Fibroblast of upper back skin (primary cell): ENCODE measurements at places on chromosomes 1 and 21.

- DNase-seq: no peak
These were observed 149.2 kb downstream of the BEND5 start for GRCh38 chr1:48627486-48627885.

DNA sequence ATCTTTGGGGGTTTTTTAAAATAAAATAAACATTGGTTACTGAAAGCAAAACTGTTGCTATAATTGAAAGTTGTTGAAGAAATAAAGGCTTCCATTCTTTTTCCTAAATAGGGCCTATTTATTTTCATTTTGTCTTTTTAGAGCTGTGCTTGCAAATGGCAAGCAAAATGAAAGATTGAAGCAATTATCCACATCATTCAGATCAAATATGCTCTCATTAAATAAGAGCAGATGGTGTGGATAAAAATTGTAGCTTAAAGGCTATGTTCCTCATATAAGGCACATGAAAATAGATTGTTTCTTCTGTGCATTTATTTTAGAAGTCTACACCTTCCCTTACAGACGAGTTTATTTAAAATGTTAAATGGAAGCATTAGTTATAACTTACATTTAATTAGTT is 1317.7 kb downstream of the MRPL39 start:
- no peak for DNase-seq

DNA sequence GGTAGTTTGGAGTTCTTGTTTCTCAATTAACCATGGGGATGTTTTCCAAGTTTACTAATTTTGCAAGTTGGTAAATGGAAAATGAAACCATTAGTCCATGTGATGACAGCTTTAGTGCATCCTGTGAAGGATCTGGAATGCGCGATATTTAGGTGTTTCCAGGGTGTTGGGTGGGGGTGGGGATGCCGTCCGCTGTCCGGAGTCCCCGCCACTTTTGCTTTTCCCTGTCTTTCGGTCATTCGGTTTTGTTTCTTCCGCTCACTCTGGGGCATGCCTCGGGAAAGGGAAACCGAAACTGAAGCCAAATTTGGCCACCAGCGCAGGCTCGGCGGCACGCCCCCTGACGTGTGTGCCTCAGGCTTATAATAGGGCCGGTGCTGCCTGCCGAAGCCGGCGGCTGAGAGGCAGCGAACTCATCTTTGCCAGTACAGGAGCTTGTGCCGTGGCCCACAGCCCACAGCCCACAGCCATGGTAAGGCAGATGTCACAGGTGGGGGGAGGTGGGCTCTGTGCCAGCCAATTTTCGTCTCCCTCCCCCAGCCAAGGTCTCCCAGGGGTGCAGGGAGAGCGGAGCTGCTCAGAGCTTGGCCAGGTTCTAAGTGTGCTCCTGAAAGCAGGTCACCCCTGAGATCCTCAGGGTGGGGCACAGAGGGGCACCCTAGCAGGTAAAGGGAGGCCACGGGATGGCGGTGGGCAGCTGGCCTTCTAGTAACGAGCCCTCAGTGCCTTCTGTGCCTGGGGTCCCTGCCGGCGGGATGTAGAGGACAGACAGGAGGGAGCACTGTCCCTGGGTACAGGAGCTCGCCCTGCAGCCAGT is at the start of gene ISG15:
ISG15 (plus strand) TSS at position 393 of the 817 bp plus-strand sequence; CDS start at position 470, 77 bp downstream.
- peak; percentile 83 for DNase-seq

DNA sequence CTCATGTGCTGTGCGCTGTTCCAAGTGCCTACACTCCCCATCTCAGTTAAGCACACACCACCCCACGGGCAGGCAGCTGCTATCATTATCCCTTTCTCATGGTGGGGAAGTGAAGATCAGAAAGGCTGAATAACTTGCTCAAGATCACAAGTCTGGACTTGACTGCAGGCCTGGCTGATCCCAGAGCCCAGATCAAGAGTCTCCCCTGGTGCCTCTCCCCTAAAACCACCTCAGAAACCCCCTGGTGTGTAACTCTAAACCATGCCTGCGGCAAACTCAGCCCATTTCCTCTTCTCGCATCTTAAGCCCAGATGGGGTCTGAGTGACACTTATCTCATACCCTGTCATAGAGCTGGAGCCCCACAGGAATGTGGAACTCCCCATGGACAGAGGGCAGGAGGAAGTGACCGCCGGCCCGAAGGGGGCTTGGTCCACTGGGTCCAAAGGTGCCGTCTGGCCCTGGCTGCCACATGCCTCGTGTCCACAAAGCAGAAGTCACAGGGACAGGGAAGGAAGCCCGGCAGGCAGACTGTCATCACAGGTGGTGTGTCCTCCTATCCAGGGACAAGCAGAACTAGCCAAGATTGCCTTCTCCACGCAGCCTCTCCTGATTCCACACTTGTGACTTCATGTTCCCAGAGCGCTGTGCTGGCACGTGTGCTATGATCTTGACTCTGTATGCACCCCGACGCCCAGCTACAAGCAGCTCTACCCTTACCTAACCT is 92.1 kb downstream of the SYF2 start:
- DNase-seq: no peak

- no peak for DNase-seq
These were observed 367.5 kb upstream of the C1orf174 start for GRCh38 chr1:4267381-4268261.

- peak; percentile 32 for DNase-seq
These were observed 289.8 kb downstream of the NTNG1 start for GRCh38 chr1:107430540-107431228.

GRCh38 chr1:201229771-201230635 is 39.4 kb downstream of the IGFN1 start:
- DNase-seq: peak; percentile 49

DNA sequence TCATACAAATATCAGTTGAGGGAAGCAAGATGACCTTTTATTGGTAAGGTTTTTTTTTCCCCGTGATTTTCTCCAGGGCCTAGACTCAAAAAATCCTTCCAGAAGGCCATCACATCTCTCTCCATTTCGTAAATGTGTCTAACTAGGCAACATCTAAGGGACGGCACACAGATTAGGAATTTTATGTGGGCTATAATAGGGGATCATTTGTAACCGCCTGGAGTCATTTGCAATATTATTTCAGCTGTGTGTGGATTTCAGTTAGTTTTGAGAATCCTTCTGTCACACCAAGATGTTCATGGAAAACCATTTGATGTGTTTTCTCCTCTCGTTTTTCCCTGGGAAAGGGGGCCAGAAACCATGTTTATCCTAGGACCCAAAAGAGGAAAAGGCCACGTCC is 63.1 kb downstream of the ATP5PO start:
- no peak for DNase-seq

- DNase-seq: no peak
These were observed 60.1 kb upstream of the PTCH2 start for GRCh38 chr1:44903011-44903680.

- DNase-seq: peak; percentile 98
These were observed 64.2 kb upstream of the ERRFI1 start for GRCh38 chr1:8090241-8090702.

GRCh38 chr1:231055271-231055670 is 15.2 kb upstream of the FAM89A start:
- no peak for DNase-seq

- peak; percentile 77 for DNase-seq
These were observed 308.2 kb downstream of the BRINP3 start for GRCh38 chr1:190169311-190170067.

- no peak for DNase-seq
These were observed 42.5 kb downstream of the IFI44 start for GRCh38 chr1:78691995-78692747.

DNA sequence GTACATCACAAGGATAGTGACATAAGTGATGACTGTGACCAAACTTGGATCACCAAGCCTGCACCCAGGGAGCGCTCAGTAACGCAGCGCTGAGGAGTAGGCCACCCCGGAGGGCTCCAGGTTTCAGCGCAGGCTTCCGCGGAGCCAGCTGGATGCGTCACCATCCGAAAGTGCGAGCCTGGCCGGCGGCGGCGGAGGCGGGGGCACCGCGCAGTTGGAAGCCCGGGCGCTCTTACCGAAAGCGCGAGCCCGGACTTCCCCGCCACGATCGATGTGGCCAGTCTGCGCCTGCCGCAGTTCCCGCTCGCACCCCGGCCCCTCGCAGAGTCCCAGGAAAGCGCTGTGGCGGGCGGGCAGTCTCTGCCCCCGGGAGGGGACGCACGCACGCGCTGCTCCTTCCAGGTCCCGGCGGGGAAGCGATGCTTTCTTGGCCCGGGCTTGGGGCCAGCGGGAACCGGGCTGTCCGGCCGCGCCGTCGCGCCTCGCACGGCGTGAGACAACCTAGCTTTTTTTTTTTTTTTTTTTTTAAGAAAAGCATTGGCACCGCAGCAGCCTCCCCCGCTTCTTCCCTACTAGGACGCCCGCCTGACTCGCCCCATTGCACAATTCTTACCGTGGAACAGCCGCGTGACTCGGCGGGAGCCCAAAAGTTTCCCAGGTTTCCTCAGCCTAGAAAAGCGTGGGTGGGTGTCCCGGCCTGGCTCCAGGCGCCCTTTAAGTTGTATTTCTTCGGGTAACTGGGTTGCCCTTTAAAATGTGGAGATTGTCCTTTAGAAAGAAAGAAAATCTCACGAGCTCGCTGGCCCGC is 36.4 kb upstream of the JAK1 start:
- DNase-seq: peak; percentile 73

DNA sequence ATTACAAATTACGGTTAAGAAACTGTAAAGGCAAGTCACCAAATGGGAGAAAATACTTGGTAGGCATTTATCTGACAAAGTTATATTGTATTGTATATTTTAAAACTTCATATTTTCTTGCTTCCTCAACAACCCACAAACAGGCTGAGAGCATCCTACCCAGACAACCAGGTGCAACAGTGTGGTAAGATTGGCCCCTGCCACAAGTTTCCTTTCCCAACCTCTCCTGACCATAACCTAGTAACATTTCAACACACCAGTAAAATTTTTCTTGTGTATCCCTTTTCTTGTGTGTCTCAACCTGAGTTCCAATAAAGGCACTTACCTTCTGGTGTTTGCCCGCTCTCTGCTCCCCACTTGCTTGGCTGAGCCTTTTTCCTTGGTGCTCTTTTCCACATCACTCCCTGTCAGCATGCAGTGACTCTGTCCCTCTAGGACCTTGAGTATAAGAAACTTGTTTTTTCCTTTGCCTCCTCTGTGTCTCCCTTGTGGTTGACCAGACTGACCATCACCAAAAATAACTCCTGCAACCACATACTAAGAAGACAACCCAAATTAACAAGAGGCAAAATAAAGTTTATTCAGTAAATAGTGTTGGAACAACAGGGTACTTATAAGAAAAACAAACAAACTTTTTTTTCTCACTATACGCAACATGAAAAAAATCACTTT is 40.9 kb downstream of the FCRL3 start:
- DNase-seq: no peak
